ENCODE measurements at places on chromosomes 5 and 9.

- DNase-seq, result no peak
These were observed 61.7 kb downstream of the KLF9 start for GRCh38 chr9:70352802-70353201.

DNA sequence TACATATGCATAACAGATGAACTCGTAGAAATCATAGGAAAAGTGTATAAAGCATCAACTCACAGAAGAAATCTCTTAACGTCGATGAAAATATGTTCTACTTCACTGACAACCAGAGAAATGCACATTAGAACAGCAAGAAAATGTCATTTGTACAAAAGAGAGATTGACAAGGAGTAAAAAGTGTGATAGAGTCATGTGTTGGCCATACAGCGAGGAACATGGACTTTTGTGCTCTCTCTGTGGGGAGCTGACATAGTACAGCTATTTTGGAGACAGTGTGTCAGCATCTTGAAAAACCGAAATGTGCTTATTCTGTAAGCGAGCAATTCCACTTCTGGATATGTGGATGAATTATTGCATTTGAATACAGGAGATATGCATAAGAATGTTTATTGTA is 477.9 kb downstream of the ICE1 start:
- no peak for DNase-seq

- DNase-seq, result no peak
These were observed 281.4 kb downstream of the DMRT2 start for GRCh38 chr9:1331546-1332038.

DNA sequence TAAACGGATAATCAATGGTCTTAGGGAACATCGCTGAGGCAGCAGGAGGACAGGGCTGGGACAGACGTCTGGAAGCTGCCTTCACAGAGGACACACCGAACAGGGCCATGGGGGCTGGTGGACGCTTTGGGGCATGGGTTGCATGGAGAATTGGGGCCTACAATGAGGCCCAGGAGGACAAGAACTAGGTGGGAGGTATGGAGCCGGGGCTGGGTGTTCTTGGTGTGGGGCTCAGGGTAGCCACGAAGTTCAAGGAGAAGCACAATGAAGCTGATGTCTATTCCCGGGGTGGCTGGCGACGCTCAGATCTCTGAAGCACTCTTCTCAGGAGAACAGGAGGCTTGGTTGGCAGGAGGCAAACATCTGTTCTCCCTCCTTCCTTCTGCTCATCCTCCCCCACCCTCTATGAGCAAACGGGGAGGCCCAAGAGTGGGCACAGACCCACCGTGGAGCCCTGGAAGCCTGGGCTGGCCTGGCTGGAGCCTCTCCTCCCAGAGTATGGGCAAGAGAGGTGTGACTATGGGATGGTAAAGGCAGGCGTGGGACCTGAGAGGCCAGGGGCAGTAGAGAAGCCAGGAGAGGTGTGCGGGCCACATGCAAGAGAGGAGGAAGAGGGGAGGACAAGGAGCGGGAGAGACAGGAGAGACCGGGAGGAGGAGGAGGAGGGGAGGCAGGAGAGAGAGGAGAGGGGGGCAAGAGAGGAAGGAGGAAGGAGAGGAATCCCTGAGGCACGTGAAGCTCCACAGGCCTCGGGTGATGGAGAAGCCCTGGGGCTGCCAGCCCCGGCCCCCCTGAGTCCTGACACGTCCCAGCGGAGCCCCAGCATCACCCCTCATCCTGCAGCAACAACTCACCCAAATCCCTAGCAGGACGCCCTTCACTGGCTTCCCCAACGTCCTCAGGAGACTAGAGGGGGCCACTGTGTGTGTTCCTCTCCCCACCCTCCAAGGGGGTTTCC is 159.1 kb downstream of the OLFM1 start:
- DNase-seq, result peak; percentile 8

GRCh38 chr5:115894342-115894741 is 52.6 kb downstream of the AP3S1 start:
- DNase-seq, result no peak

GRCh38 chr5:146703499-146703898 is 175.1 kb downstream of the PPP2R2B start:
- no peak for DNase-seq

DNA sequence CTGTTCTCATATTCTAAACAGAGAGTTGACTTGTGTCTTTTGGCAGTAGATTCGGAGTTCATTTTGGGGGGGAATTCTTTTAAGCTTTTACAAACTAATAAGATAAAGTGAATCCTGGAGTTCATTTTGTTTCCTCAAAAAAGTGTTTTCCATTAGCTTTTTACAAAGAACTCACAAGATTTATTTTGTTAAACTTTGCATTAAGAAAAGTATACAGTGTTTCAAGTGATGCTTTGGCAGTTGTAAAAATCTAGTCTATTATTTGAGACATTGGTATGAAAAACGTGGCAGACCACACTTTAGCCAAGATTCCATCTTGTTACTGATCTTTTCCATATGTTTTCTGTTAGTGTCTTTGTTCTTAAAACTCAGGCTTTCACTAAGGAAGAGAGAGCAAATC is 1.2 kb upstream of the OMD start:
- no peak for DNase-seq

DNA sequence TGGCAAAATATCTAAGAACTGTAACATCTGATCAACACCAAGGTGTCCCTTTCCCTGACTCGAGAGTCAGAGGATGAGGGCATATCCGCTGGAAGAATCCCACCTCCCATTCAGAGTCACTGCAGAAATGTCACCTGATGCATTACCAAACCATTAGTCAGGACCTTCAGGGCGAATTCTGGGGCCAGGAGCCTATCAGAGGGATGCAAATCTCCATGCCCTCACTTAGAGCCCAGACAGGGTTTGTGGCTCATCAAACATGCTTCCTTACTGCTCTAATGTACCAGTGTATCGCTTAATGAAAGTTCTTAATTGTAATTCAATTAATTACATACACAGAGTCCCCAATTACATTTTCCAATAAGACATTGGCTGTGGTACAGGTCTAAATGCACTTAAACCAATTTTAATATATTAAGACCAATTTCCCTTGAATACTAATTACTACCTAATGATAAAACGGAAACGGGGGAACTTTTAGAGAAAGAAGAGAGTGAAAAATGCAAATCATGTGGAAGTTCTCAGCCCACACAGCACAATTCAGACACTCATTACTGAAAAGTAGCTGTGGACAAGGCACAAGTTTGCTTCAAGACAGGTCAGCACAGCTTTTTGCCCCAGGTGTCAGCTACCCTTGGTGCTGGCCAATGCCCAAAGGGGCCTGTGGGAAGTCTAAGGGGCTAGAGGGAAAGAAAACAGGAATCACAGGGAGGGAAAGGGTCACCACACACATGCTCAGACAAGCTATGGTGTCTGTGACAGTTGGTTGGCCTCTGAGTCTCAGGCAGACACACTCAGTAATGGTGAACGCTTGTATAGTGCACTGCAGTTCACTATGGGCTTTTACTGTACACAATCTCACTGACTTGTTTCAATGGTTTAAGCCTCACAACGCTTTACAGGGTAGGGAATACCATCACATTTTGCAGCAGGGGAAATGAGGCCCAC is 211.6 kb downstream of the MAPKAP1 start:
- no peak for DNase-seq

GRCh38 chr9:99326917-99327189 is 104.8 kb downstream of the SEC61B start:
- no peak for DNase-seq

DNA sequence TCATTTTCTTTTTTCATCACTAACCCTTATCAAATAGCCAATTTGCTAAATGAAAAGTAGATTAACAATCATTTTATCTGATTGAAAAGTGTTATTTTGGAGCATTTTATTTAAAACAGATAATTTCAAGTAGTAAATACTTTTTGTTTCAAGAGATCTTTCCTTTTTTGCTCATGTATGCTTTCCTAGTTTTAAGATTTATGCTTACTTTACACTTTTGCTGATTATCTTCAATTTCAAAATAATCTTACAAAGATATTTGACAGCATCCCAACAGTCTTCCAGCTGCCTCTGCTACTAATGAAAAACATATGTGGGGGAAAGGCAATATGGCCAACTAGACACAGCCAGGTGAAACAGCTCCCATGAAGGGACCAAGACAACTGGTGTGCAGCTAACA is 1027.3 kb upstream of the CDH9 start:
- DNase-seq, result no peak

GRCh38 chr5:68370196-68370595 is 154.6 kb downstream of the PIK3R1 start:
- no peak for DNase-seq

DNA sequence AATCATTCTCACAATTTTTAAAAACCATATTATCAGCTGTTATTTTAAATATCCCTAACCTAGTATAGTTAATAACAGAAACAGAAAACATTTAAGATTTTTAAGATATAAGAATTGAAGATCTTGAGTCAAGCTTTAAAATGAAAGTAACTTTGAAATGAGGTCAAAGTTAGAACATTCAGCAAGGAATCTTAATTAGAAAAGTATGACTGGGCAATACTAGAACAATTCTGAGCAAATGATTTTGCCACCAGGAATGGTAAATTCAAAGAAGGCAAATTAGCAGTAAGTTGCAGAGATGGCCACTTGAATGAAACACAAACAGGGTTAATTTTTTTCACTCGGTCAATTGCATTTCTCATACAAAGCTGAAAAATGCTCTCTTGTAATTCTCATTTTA is 117.9 kb downstream of the NXNL2 start:
- DNase-seq, result no peak

- no peak for DNase-seq
These were observed 550.1 kb upstream of the ZNF462 start for GRCh38 chr9:106312906-106313305.

DNA sequence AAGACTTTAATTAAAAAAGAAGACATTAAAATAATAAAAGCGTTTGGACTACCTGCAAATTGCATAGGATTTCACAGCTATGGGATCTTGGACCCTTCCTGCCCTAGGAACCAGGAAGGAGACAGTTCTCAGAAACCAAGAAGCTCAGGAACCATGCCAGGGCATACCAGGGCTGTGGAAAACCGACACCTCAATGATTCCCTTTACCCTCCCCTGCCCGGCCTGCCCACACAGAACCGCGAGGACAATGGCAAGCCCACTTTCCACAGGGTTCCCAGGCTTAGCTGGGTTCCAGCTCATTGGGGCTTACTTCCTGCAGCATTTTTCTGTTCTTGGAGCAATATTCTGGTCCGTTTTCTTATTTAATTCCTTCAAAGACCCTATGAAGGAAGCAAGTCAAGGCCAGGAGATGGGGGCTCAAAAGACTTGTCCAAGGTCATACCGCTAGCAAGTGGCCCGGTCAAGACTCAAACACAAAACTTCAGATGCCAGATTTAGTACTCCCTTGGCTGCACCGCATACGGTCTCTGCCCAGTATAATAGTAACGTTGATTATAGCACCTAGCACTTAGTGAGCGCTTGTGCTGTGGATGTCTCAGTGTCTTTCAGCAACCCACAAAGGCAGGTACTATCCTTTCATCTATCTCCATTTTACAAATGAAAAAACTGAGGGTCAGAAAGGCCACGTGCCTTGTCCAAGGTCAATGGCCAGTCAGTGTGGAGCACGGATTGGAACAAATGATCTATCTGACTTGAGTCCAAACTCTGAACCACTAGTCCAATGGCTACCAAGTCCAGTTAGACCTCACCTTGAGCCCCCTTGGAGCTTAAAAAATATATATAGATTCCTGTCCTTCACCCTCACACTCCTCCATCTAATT is 6.8 kb downstream of the FAT2 start:
- no peak for DNase-seq

DNA sequence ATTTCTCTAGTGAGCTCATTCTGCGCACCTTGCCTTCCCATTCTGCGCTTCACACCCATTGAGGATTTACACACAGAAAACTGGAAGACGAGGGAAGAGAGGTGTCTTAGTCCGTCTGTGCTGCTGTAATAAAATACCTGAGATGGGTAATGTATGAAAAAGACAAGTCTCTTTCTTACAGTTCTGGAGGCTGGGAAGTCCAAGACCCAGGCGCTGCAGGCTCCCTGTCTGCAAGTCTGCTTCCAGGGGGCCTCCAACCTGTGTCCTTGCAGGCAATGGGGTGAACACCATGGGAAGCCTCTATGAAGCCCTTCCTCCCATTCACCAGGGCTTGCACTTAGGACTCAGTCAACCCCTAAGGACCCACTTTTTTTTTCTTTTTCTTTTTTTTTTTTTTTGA is 245.0 kb downstream of the AUH start:
- DNase-seq, result no peak

- peak; percentile 71 for DNase-seq
These were observed 16.8 kb upstream of the ACTBL2 start for GRCh38 chr5:57499262-57500050.

DNA sequence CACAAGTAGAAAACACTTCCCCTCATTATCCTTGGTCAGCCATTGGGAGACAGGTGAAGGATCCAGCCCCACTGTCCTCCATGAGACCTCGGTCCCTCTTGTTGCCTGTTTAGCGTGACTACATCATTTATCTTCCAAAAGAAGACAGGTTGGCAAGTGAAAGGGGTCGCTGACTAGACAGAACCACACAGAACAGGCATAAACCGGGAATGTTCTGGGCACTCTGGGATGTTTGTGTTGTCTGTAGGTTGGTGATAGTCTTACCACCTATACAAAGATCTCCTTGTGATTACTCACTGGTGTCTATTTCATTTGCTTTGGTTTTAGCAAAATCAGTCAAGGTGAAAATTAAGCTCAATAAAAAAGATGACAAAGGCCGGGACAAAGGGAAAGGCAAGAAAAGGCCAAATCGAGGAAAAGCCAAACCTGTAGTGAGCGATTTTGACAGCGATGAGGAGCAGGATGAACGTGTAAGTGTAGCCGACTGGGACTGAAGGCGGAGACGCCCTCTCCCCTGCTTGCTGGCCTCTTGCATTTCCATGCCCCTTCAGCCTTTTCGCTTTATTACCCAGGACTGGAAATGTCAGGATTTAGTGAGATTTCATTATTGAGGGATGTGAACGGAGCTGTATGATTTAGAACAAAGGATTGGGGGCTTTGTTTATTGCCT is 175.9 kb downstream of the SMARCA2 start:
- DNase-seq, result no peak

DNA sequence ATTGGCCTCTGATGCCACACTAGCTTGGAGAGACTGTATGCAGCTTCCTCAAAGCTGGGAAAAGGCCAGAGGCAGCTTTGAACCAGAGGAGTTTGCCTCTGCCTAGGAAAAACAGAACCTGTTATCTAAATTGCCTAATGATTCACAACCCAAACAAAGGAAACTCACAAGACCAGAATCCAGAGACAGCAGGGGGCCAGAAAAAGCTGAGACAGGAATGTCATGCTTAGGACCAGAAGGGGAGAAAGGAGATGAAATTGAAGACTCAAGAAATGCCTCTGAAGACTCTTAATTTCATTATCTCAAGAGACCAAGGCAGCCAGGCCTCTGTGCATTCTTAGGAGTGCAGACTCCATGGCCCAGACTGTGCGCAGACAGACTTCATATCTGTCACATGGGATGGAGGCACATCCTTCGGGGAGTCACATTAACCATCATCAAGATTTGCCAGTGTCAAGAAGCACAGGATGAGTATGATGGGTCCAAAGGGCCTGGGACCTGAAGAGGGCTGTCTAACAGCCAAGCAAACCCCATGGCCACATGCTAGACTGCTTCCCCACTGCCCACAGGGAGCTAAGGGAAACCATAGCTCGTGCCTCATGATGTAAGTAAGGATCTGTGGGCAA is 57.3 kb downstream of the ARSB start:
- no peak for DNase-seq

- DNase-seq, result no peak
These were observed 5.0 kb downstream of the RELL2 start for GRCh38 chr5:141641634-141642267.

- no peak for DNase-seq
These were observed 825 bp upstream of the PCAT7 start for GRCh38 chr9:94554078-94554438.

Measured in NCI-H82 (cell line).